T-helper 17 cell (primary cell): ENCODE measurements at places on chromosomes 13 and 19.

- no peak for DNase-seq
- H3K36me3 ChIP-seq: no peaks in the 10 kb centered on the region
- H3K27ac ChIP-seq: no peak overlapping the region
- H3K4me3 ChIP-seq: no peak overlapping the region
- peaks cover 5% of the 10 kb centered on the region for H3K4me1 ChIP-seq
Measured at GRCh38 chr19:13576726-13577125, 70.4 kb upstream of the CACNA1A start.

GRCh38 chr19:47099576-47100050 is 14.0 kb downstream of the ZC3H4 start:
- H3K27ac ChIP-seq: peak overlapping the region; percentile 37
- peaks cover 2% of the 10 kb centered on the region for H3K36me3 ChIP-seq
- no peak for DNase-seq
- H3K27me3 ChIP-seq: no peaks in the 10 kb centered on the region
- H3K4me3 ChIP-seq: no peak overlapping the region
- H3K4me1 ChIP-seq: peaks cover 33% of the 10 kb centered on the region

GRCh38 chr19:541699-542098 is 2.2 kb upstream of the GZMM start:
- H3K27ac ChIP-seq: no peak overlapping the region
- no peaks in the 10 kb centered on the region for H3K27me3 ChIP-seq
- no peaks in the 10 kb centered on the region for H3K36me3 ChIP-seq
- H3K4me1 ChIP-seq: peaks cover 16% of the 10 kb centered on the region

GRCh38 chr19:11279505-11280236 is 16.3 kb upstream of the TSPAN16 start:
- peak; percentile 29 for DNase-seq
- H3K27me3 ChIP-seq: peaks cover 14% of the 10 kb centered on the region
- H3K4me3 ChIP-seq: peak overlapping the region; percentile 0
- no peak overlapping the region for H3K27ac ChIP-seq
- H3K4me1 ChIP-seq: peaks cover 7% of the 10 kb centered on the region
- no peaks in the 10 kb centered on the region for H3K36me3 ChIP-seq

GRCh38 chr19:2236064-2236313 is 140 bp downstream of the PLEKHJ1 start:
- H3K4me3 ChIP-seq: peak overlapping the region; percentile 96
- H3K27ac ChIP-seq: peak overlapping the region; percentile 91
- no peak for DNase-seq
- peaks cover 51% of the 10 kb centered on the region for H3K4me1 ChIP-seq
- no peaks in the 10 kb centered on the region for H3K36me3 ChIP-seq

DNA sequence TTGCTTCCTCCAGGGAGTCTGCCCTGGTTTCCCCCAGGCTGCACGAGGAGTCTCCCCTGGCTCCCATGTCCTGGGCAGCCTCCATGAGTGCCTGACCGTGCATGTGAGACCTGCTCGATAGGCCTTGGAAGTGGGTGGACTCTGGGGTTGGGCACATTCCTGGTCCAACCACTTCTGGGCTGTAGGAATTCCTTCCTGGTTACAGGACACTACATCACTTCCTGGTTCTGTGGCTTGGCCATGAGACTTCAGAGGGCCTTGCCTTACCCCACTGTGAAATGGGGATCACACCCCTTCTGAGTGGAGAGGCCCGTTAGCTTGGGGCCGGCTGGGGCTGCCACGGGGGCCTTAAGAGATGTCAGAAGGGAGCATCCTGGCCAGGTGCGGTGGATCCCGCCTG is 4.0 kb upstream of the ZNF628 start:
- peaks cover 3% of the 10 kb centered on the region for H3K4me1 ChIP-seq
- DNase-seq: no peak
- no peaks in the 10 kb centered on the region for H3K27me3 ChIP-seq
- H3K36me3 ChIP-seq: no peaks in the 10 kb centered on the region

DNA sequence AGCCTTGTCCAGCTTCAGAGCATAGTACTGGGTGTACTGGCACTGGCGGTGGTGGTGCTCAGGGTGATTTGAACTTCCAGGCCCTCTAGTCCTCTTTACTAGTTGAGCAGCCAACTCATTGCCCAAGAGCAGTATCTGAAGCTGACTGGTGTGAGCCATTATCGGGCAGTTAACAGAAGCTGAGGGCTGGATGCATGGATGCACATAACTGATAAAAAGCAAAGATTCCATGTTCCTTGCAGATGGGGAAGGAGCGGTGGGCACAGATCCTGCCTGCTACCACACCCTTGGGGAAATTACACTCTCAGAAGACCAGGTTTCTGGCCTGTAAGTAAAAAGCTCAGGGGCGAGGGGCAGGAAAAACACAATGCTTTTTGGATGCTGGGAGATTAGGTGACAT is 499.4 kb upstream of the ARGLU1 start:
- H3K4me3 ChIP-seq: no peak overlapping the region
- no peaks in the 10 kb centered on the region for H3K36me3 ChIP-seq
- DNase-seq: no peak
- no peaks in the 10 kb centered on the region for H3K4me1 ChIP-seq

GRCh38 chr19:30978639-30979038 is 370.6 kb downstream of the TSHZ3 start:
- H3K27ac ChIP-seq: no peak overlapping the region
- no peaks in the 10 kb centered on the region for H3K4me1 ChIP-seq
- peaks cover 3% of the 10 kb centered on the region for H3K36me3 ChIP-seq
- no peak for DNase-seq
- peaks cover 13% of the 10 kb centered on the region for H3K27me3 ChIP-seq

DNA sequence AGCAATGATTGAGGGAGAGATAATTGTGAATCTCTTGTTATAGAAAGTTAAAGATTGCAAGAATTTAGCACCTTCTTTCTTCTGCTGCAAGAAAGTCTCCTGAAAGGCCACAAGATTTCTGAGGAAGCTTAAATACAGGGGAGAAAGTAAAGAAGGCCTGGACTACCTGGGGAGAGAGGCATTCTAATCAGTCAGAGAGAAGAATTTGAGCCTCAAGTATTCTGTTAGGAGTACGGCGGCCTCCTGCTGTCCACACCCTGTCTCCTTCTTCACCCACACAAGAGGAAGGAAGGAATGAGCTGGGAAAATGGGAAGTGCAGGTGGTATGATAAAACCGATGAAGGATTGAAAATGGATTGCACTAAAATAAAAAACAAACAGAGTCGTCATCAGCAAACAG is 474.7 kb downstream of the DIAPH3 start:
- no peaks in the 10 kb centered on the region for H3K4me1 ChIP-seq
- H3K27me3 ChIP-seq: peaks cover 4% of the 10 kb centered on the region
- no peak overlapping the region for H3K27ac ChIP-seq
- no peak overlapping the region for H3K4me3 ChIP-seq
- no peak for DNase-seq

DNA sequence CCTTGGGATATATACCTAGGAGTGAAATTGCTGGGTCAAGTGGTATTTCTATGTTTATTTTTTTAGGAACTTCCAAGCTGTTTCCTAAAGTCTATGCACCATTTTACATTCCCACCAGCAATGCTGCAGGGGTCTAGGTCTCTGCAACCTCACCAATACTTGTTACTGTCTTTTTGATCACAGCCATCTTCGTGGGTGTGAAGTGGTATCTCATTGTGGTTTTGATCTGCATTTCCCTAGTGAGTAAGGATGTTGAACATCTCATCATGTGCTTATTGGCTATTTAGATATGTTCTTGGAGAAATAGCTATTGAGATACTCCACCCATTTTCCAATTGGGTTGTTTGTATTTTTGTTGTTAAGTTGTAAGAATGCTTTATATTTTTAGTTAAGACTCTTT is 2.7 kb downstream of the OR10H2 start:
- H3K4me1 ChIP-seq: peaks cover 8% of the 10 kb centered on the region
- no peak overlapping the region for H3K4me3 ChIP-seq
- H3K27ac ChIP-seq: no peak overlapping the region
- DNase-seq: no peak
- peaks cover 51% of the 10 kb centered on the region for H3K27me3 ChIP-seq

- no peaks in the 10 kb centered on the region for H3K4me1 ChIP-seq
- peak; percentile 6 for DNase-seq
- peaks cover 3% of the 10 kb centered on the region for H3K36me3 ChIP-seq
- H3K27ac ChIP-seq: no peak overlapping the region
Measured at GRCh38 chr19:5145521-5146511, 176.9 kb downstream of the KDM4B start.

DNA sequence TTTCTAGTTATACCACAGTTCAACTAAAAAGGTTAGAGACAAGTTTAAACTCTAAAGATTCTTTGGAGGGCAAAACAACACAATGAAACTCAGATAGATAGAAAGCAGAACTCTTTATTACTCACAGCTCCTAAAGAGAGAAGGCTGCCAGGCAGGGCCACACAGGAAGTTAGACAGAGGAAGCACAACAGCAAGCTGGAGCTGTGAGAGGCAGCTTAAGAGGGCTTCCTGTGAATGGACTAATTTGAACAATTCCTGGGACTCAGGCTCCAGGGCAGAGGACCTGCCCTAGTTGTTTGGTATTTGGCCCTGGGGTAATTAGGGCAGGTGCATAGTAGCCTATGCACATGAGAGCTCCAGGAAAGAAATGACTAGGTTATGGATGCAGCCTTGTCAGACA is 803.6 kb downstream of the DIAPH3 start:
- peaks cover 2% of the 10 kb centered on the region for H3K4me1 ChIP-seq
- H3K27me3 ChIP-seq: peaks cover 10% of the 10 kb centered on the region
- H3K4me3 ChIP-seq: no peak overlapping the region
- H3K36me3 ChIP-seq: no peaks in the 10 kb centered on the region

DNA sequence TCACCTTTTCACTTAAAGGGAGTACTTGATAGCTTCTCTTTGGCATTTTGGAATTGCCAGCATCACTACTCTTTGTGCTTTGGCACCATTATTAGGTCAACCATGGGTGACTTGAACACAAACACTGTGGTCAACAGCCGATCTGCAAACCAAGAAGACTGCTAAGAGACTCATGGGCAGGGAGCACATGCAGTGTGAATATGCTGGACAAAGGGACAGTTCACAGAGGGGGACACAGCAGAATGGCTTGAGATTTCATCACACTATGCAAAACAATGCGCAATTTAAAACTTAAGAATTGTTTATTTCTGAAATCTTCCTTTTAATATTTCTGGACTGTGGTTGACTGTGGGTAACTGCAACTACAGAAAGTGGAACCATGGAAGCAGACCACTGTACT is 64.4 kb downstream of the LMO7 start:
- H3K4me3 ChIP-seq: no peak overlapping the region
- peaks cover 6% of the 10 kb centered on the region for H3K4me1 ChIP-seq
- no peak overlapping the region for H3K27ac ChIP-seq
- H3K36me3 ChIP-seq: no peaks in the 10 kb centered on the region

DNA sequence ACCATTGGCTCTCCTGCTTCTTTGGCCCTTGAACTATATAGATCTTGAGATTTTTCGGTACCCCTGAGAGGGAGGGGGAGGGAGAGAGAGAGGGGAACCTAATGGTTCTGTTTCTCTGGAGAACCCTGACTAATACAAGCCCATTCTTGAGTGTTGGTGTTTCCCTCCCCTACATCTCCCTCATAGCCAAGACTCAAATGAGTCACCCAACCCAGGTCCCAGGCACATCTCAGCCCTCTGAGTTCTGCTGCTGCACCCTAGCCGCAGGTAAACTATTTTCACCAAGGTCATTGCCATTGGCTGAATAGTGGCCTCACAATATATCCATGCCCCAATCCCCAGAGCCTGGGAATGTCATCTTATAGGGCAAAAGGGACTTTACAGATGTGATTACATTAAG is 225.8 kb upstream of the MAB21L1 start:
- H3K27me3 ChIP-seq: peaks cover 7% of the 10 kb centered on the region
- H3K27ac ChIP-seq: no peak overlapping the region

GRCh38 chr19:10502524-10503001 is 593 bp downstream of the KEAP1 start:
- no peaks in the 10 kb centered on the region for H3K36me3 ChIP-seq
- peak; percentile 84 for DNase-seq
- H3K27ac ChIP-seq: peak overlapping the region; percentile 74
- peak overlapping the region; percentile 89 for H3K4me3 ChIP-seq
- H3K4me1 ChIP-seq: peaks cover 29% of the 10 kb centered on the region

DNA sequence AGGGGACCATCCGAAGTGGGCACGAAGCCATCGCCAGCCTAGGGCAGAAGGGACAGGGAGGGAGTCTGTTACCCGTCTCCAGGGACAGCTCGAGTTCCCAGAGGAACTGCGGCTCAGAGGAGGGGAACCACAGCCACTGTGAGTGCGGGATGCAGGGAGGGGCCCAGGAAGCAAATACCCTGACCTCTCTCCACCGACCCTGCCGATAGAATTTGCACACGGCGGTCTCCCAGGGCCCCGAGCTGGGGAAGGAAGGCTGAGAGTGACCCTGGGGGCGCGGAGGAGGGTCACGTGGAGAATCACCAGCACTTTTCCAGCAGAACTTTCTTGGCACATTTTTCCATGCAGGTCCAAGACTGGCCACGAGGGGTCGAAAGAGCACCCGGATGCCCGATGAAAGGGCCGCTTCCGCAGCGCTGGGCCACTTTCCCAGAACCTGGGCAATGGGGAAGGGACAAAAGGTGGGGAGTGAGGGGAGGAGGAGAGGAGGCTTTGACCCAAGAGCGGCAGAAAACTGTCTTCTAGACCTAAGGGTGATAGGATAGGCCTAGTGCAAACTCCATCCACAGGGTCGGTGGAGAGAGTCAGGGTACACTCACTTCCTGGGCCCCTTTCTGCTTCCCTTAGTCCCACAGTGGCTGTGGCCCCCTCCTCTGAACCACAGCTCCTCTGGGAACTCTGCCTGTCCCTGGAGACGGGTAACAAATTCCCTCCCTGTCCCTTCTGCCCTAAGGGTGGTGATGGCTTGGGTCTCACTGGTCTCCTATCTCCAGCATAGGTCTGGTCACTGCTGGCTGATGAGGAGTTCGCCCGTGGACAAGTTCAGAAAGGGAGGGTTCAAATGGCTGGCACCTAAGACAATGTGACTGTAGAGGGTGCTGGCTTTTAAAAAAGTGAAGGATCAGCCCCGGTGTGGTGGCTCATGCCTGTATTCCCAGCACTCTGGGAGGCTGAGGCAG is 5.3 kb upstream of the GPR4 start:
- peaks cover 9% of the 10 kb centered on the region for H3K36me3 ChIP-seq
- peaks cover 13% of the 10 kb centered on the region for H3K27me3 ChIP-seq

DNA sequence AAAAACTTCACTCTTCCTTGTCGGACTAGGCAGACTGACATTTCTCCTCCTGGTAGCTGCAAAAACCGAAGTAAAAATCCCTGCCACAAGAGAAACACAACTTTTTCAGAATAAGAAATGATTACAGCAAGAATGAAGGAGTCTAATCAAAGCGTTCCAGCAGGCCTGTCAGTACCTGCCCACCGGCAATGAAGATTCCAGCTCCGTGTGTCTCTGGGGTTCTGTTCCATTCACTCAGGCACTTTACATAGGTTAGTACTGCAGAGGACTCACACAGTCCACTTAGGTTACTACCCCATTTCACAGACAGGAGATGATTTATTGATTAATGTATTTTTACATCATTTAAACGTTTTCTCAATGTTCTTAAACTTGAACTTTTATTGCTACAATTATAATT is 275.5 kb downstream of the NHLRC3 start:
- no peak for DNase-seq
- H3K36me3 ChIP-seq: no peaks in the 10 kb centered on the region
- H3K4me1 ChIP-seq: no peaks in the 10 kb centered on the region
- no peak overlapping the region for H3K27ac ChIP-seq

GRCh38 chr19:48598996-48599700 is 7.4 kb upstream of the SPACA4 start:
- H3K27ac ChIP-seq: peak overlapping the region; percentile 59
- DNase-seq: no peak
- H3K36me3 ChIP-seq: peaks cover 3% of the 10 kb centered on the region
- peaks cover 10% of the 10 kb centered on the region for H3K4me1 ChIP-seq

- no peaks in the 10 kb centered on the region for H3K4me1 ChIP-seq
- H3K27ac ChIP-seq: no peak overlapping the region
- DNase-seq: no peak
- peaks cover 29% of the 10 kb centered on the region for H3K27me3 ChIP-seq
- no peak overlapping the region for H3K4me3 ChIP-seq
Measured at GRCh38 chr13:36796052-36796451, 23.0 kb upstream of the RFXAP start.
